ENCODE measurements at places on chromosomes 7 and 10. TPM values are rescaled to one million over a fixed set of nuclear protein-coding genes. Genes with fewer than 3 reads are reported as not detected.
A peak's percentile ranks its signal among the peaks of the same experiment; 100 is the strongest.

Gene NPY4R2
- not detected for total RNA-seq

Gene PARD3
- 35.9 TPM for total RNA-seq

Gene SLC26A5
- not detected for total RNA-seq

GRCh38 chr10:75377869-75378268 lies 23.7 kb downstream of the ZNF503 start:
- no peaks in the 10 kb centered on the region for H3K27me3 ChIP-seq
- H3K27ac ChIP-seq, result no peak overlapping the region
- no peaks in the 10 kb centered on the region for H3K36me3 ChIP-seq
- no peak for DNase-seq

DNA sequence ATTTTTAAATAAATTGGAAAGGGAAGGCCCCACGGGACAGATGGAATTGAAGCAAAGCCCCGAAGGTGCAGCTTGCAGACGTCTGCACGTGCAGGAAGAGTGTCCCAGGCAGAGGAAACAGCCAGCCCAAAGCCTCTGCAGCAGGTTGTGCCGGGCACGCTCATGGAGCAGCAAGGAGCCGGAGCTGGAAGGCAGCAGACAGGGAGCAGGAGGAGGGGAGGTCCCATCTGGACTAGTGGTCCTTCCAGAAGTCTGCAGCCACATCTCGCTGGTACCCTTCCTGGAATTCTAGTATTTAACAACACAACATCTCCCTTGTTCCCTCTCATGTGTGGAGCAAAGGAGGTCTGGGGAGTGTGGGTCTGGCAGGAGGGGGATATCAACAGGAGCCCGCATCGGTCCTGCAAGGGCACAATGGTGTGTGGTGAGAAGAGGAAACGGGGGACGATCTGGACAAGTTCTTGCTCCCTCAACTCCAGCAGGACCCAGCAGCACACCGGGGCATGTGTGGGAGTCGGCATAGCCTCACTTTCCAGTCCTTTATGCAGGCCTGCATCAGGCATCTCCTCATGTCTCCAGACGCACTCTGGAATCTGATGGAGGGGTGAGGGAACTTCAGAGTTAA lies 169.3 kb downstream of the GRID1 start:
- no peaks in the 10 kb centered on the region for H3K4me1 ChIP-seq
- H3K36me3 ChIP-seq, result no peaks in the 10 kb centered on the region
- no peaks in the 10 kb centered on the region for H3K27me3 ChIP-seq
- no peak for DNase-seq

DNA sequence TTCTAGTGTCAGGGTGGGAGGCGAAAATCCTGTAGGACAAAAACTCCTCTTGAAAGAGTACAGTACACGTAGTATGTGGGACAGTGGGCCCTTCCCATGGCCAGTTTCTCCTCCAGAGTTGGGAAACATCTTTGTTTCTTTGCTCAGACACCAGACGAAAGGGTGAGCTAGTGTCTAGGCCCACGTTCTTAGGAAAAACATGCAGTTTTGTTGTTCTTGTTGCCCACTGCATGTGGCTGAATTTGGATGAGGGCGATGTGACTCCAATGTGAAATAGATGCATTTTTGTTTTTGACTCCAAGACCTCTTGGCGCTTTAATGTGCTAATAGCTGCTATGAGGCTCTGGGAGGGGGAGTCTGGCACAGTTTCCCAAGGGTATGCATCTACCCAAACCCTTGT lies 100.8 kb downstream of the ATXN7L1 start:
- H3K27me3 ChIP-seq, result no peaks in the 10 kb centered on the region
- no peaks in the 10 kb centered on the region for H3K36me3 ChIP-seq
- peak overlapping the region; percentile 77 for H3K27ac ChIP-seq
- no peak overlapping the region for H3K4me3 ChIP-seq
- H3K4me1 ChIP-seq, result peaks cover 26% of the 10 kb centered on the region
- DNase-seq, result peak; percentile 18

DNA sequence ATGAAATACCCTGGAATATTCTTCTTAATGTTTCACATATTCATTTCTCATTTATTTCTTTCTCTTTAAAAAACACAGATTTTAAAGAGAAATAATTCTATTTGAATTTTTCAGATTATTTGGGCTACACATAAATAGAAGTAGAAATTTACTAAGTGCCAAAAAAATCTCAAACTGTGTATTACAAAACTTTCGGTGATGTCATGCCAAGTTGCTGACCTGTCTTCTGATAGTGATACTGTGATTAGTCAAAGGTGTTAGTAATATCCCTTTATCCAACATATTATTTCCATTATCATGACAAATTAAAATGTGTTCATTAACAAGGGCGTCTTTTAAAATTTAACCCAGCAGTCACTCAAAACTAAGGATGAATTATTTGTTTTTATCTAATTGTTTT lies 60.1 kb downstream of the COL28A1 start:
- no peaks in the 10 kb centered on the region for H3K27me3 ChIP-seq
- no peak overlapping the region for H3K4me3 ChIP-seq
- H3K36me3 ChIP-seq, result no peaks in the 10 kb centered on the region
- no peak overlapping the region for H3K27ac ChIP-seq

DNA sequence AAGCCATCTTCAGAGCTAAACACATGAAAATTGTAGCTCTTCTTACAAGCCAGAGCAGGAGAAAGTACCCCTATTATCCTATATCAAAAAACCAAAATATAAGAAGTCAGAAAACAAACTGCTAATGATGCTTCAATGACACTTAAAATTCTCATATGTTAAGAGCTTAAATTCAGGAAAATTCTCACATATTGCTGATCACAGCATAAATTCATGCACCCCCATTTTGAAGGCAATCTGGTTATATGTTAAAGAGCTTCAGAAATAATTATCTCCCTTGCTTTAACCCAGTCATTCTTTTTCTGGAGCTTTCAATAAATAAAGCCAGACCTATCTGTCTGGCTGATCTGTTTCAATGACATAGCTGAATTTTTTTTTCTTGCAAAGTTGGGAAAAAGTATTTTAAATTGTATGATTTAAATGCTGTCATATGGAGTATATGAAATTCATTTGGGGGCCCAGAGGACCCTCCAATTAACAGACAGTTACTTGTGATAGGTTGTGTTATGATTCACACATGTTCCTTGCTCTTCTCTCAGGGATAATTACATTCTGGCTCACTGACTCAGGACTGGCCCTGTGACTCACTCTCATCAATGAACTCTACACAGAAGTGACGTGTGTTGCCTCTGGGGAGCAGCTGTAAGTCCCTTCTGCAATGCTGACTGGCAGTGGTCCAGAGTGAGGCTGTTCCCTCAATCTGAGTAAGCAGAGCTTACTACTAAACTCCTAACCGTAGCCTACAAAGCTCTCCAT lies 85.2 kb downstream of the HGF start:
- H3K4me1 ChIP-seq, result peaks cover 8% of the 10 kb centered on the region
- no peak overlapping the region for H3K4me3 ChIP-seq
- H3K27ac ChIP-seq, result peak overlapping the region; percentile 63
- peak; percentile 100 for DNase-seq
- H3K27me3 ChIP-seq, result no peaks in the 10 kb centered on the region

GRCh38 chr10:118799777-118800176 lies 45.0 kb upstream of the CACUL1 start:
- peak; percentile 58 for DNase-seq
- no peaks in the 10 kb centered on the region for H3K27me3 ChIP-seq

DNA sequence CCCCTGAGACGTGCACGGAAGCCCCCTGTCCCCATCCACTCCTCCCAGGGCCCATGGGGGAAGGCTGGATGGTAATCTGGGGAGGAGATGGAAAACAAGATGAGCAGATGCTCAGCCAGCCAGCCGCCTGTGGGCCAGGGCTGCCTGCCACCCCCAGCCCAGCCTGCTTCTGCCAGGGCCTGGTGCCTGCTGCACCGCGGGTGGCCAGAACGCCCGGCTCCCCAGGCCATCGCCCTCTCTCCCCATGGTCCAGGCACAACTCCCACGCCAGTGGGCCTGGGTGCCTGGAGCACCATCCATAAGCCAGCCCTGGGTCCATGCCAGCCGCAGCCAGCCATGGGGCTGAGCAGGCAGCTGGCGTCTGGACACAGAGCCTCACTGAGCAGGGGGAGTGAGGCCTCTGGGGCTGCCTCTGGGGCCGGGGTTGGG lies 57.2 kb upstream of the ELN start:
- H3K4me1 ChIP-seq, result no peaks in the 10 kb centered on the region
- no peak overlapping the region for H3K27ac ChIP-seq
- peaks cover 2% of the 10 kb centered on the region for H3K27me3 ChIP-seq
- no peak overlapping the region for H3K4me3 ChIP-seq
- H3K36me3 ChIP-seq, result no peaks in the 10 kb centered on the region

DNA sequence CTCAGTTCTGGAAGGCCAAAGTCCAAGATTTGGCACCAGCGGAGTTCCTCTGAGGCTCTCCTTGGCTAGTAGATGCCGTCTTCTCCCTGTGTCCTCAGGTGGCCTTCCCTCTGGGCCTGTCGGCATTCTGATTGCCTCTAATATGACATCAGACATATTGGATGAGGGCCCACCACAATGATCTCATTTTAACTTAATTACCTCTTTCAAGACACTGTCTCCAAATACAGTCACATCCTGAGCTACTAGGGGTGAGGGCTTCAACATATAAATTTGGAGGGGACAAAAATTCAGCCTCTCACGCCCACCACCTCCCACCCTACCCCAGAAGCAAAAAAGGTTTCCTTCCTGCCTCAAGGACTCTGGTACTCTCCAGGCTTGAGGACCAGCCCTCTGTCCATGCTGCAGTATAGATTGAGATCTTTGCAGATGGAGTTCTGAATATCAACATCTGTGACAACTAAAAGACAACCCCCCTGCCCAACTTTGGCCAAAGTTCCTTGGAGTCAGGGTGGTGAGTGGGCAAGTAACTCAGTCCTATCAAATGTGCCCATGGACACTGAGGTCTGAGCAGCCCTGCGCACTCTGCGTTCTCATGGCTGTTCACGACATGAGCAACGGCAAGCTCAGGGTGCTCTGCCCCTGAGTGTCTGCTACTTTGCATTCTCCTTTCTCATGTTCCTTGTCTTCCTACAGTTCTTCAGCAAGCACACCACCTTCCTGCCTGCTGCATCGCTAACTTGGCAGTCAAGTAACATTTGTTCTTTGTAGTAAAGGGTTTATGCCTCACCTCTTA lies 11.5 kb downstream of the TMEM176B start:
- H3K4me1 ChIP-seq, result no peaks in the 10 kb centered on the region
- DNase-seq, result no peak
- no peak overlapping the region for H3K27ac ChIP-seq
- H3K36me3 ChIP-seq, result no peaks in the 10 kb centered on the region

DNA sequence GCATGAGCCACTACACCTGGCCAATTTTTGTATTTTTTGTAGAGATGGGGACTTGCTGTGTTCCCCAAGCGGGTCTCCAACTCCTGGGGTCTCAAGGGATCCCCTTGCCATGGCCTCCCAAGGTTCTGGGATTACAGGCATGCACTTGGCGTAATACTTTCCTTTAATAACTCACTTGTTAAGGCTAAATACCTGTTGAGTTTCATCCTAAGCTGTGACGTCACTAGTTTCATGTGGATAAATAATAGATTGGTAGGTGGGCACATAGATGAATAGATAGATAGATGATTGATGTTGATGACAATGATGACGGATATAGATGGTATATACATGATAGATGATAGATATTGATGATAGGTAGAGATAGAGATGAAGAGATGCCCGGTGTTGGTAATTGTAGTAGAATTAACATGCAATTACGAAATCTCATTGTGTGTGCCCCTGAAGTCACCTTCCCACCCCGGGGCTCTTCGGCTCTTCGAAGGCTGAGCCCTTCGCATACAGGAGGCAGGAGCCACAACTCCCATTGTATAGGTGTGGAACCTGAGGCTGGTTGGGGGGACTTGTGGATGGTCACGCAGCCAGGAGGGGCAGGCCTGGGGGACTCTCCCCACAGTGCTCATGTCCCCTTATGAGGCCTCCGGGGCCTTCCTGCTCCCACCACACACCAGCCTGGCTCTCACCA lies 2.6 kb downstream of the GRIFIN start:
- H3K27me3 ChIP-seq, result no peaks in the 10 kb centered on the region
- peaks cover 24% of the 10 kb centered on the region for H3K4me1 ChIP-seq
- no peak overlapping the region for H3K4me3 ChIP-seq
- no peak overlapping the region for H3K27ac ChIP-seq
- no peaks in the 10 kb centered on the region for H3K36me3 ChIP-seq
- no peak for DNase-seq

DNA sequence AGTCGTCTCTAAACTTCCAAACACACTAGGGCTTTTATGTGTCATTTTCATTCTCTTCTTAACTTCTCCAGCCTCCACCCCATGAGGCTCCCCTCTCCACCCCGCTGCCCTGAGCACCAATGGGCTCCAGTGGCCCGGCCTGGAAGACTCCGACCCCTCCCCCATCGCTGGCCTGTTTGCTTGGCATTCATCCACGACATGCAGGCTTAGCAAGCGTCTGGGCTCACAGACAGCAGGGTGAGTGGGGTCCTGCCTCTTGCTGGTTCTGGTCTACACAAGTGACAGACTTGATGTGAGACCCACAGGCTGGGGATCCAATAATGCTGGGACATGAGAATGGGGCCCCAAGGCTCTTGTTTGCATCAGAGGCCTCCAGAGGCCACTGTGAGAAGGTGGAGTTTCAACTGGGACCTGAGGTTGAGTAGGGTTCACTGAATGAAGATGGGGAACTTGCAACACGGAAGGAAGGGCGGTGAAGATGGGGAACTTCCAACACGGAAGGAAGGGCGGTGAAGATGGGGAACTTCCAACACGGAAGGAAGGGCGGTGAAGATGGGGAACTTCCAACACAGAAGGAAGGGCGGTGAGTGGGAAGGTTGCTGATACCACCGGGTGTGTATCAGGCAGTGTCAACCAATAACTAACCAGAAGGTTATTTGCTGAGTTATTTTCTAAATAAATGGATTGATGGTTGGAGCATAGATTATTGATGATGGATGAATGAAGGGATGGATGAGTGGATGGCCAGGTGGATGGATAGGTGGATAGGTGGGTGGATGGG lies 14.0 kb downstream of the KNDC1 start:
- H3K27me3 ChIP-seq, result no peaks in the 10 kb centered on the region
- H3K4me1 ChIP-seq, result no peaks in the 10 kb centered on the region
- no peak overlapping the region for H3K4me3 ChIP-seq

- H3K36me3 ChIP-seq, result no peaks in the 10 kb centered on the region
- H3K4me3 ChIP-seq, result no peak overlapping the region
- no peaks in the 10 kb centered on the region for H3K4me1 ChIP-seq
- peaks cover 5% of the 10 kb centered on the region for H3K27me3 ChIP-seq
- no peak overlapping the region for H3K27ac ChIP-seq
Observed at GRCh38 chr10:132972986-132973902, 30.9 kb upstream of the CFAP46 start.

DNA sequence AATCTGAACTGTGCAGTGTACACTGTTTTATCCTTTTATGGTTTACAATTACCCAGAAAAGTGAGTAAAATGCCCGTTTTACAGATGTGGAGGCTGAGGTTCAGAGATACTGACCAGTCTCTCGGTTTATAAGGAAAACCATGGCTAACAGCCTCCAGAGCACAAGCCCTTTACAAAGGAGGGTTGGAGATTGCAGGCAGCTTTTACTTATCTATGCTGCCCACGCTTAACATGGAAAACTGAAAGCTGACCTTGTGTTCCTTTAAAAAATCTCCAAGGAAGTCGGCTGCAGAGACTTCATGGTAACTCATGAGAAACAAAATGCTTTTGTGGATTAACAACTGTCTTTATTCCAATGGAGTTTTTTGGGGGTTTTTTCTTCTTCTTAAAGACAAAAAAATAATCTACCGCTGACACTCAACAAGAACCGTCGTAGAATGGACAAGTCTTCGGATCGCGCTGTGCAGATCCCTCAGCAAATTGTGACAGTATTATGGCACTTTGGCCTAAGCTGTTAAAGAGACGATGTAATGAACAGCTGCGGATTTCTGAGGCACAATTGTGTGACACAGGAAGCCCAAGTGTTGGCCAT lies 654 bp upstream of the SLF2 start:
- no peaks in the 10 kb centered on the region for H3K27me3 ChIP-seq
- peaks cover 20% of the 10 kb centered on the region for H3K4me1 ChIP-seq
- peaks cover 7% of the 10 kb centered on the region for H3K36me3 ChIP-seq
- peak overlapping the region; percentile 64 for H3K4me3 ChIP-seq

Measured in astrocyte (in vitro differentiated cells and primary cell).